Adrenal gland (tissue), 19 donors: ENCODE measurements at places on chromosomes 6 and 20. TPM values are rescaled to one million over a fixed set of nuclear protein-coding genes. Genes with fewer than 3 reads are reported as not detected.

DNA sequence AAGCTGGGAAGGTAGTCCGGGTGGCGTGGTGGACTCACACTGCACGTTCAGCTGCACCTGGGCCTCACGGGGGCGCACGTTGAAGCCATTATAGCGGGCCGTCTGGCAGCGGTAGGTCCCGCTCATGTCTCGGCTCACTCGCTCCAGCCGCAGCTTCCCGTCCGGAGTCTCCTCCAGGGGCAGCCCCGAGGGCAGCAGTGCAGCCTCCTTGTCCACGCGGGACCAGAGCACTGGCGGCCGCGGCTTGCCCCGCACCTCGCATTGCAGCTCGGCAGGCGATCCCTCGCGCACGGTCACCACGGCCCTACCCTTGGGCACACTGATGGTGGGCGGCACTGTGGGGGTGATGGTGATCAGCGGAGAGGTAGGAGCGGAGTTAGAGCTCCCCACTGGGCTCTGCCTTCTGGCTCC is 47.6 kb downstream of the MDGA1 start:
- H3K27me3 ChIP-seq: peaks cover 3% of the 10 kb centered on the region
- H3K4me1 ChIP-seq: peaks cover 7% of the 10 kb centered on the region
- no peaks in the 10 kb centered on the region for H3K36me3 ChIP-seq
- H3K27ac ChIP-seq: no peak overlapping the region
- DNase-seq: no peak

RAB23 gene
- 4.9 TPM for total RNA-seq

- H3K4me1 ChIP-seq: peaks cover 7% of the 10 kb centered on the region
- H3K36me3 ChIP-seq: no peaks in the 10 kb centered on the region
- DNase-seq: no peak
Observed at GRCh38 chr20:58877976-58878360, 25.5 kb downstream of the GNAS start.

FABP7 gene
- total RNA-seq: not detected

GRCh38 chr20:7714549-7714948 is 225.7 kb downstream of the HAO1 start:
- H3K4me3 ChIP-seq: no peak overlapping the region
- no peak for DNase-seq
- H3K36me3 ChIP-seq: no peaks in the 10 kb centered on the region

GRCh38 chr6:82690283-82690682 is 326.7 kb downstream of the TPBG start:
- no peak for DNase-seq
- H3K27me3 ChIP-seq: no peaks in the 10 kb centered on the region
- H3K27ac ChIP-seq: no peak overlapping the region
- H3K4me3 ChIP-seq: no peak overlapping the region
- no peaks in the 10 kb centered on the region for H3K4me1 ChIP-seq
